ENCODE measurements at places on chromosomes 12 and 14. TPM values are rescaled to one million over a fixed set of nuclear protein-coding genes. Genes with fewer than 3 reads are reported as not detected.

DNA sequence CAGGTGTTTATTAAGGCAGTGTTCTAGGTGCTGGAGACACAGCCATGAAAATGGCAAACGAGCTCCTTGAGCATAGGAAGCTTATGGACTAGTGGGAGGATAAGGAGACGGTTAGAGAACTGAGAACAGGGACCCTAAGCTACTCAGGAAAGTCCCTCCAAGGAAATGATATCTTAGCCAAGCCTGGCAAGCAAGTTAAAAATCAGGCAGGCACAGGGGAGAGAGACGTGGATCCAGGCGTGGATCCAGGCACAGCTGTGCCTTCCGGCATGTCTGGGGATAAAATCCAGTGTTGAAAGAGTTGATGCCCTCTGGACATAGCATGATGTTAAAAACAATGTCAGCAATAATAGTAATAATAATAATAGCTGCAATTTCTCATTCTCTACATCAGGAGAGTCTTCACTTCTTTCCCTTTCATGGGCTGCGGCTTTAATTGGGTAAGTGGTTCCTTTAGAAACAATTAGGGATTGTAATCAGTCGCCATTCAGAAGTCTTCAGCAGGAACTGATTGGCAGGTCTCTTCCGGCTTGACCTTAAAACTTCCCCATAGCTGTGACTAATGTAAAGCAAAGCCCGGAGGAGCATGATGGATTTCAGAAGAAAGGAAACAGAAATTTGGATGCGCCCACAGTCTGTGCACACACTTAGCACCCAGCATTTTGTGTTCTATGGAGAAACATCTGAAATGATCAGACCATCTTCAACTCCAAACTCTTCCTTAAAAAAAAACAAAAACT, 230.2 kb downstream of the SLC41A2 start:
- no peak for DNase-seq

GRCh38 chr12:117097159-117097558, 2.1 kb downstream of the TESC start:
- no peak for DNase-seq

Gene NKX2-1
- not detected for total RNA-seq

DNA sequence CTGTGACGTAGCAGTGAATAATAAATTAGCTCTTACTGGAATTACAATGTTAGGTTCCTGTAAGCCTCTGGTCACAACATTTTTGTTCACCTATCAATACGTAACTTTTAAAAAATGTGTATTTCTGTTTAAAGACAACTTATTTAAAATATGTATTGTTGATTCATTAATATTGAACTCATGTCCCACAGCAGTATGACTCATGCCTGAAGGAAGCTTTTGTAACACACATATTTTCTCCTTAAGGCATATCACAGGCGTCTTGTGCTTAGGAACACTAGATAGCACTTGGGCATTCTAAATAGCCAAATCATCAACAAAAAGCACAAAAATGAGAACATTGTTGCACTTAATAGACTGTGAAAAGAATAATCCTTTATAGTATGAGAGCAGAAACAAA, 92.5 kb downstream of the GPHN start:
- no peak for DNase-seq

GRCh38 chr12:80715713-80716249, 931 bp upstream of the MYF5 start:
- no peak for DNase-seq

DNA sequence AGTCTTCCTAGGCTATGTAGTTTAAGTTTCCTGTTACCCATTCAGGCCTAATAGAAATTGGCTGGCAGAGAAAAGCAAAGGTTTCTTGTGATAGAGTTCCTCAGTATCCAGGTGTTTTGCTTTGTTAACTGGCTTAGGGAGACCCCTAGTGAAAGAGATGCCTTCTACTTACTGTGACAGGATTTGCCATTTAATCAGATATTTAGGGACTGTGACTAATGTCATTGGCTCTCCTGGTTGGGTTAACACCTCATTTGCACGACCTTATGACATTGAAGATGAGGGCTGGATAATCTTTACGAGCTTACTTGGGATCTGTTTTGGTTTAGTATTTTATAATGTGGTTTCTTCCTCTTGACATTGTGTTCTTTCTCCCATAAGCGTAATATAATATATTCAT, 5.8 kb downstream of the MON2 start:
- DNase-seq, result no peak

DNA sequence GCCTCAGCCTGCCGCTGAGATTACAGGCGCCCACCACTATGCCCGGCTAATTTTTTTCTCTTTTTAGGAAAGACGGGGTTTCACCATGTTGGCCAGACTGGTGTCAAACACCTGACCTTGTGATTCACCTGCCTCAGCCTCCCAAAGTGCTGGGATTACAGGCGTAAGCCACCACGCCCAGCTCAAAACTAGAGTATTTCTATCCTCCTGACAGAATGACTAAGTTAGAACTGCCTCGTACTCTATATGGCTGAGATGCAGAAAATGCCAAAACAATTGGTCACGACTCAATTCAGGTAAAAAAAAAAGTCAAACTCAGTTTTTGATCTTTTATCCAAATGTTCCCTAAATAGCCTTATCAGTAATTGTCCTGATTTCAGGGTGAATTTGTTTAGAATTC, 11.1 kb downstream of the AKAP5 start:
- no peak for DNase-seq

DNA sequence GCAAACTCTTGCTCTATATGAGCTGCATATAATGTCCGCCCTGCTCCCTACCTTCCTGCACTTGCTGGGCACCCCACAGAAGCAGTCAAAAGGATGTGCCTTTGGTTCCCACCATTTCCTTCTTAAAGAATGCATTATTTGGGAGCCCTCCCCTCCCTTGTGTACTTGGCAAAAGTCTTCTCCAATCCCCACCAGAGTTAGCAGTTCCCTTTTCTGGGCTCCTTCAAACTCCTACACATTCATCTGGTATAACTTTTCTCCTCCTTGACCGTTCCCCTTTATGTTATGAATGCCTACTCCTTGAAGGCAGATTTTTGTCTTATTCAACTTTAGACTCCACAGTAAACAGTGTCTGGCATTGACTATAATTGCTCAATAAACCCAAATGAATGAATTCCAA, 27.8 kb downstream of the AREL1 start:
- DNase-seq, result no peak

Gene RNASE3
- not detected for total RNA-seq

Gene L3HYPDH
- 21.3 TPM for total RNA-seq

DNA sequence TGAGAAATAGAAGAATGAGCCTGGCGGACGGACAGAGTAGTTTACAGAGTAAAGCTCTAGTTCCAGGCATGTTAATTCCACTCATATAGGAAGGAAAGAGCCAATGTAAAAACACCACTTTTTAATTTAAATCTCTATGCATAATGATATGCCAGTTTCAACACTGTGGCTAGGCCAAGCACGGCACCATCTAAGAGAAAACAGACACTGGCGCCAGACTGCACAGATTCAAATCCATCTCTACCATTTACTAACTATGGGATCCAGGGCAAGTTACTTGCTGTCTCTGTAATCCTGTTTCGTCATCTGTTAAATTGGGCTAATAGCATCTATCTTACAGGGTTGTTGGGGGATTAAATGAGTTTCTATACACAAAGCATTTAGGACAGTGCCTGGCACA, 27.5 kb downstream of the RMST start:
- DNase-seq, result no peak

- DNase-seq, result no peak
Observed at GRCh38 chr14:104970231-104971068, 7.7 kb downstream of the AHNAK2 start.

- no peak for DNase-seq
Observed at GRCh38 chr12:14795028-14795448, 8.2 kb downstream of the WBP11 start.

Gene PROX2
- not detected for total RNA-seq

Data from right lobe of liver (tissue), 6 donors.